ENCODE measurements at places on chromosomes 1 and 21.

GRCh38 chr1:22074803-22075202, 22.3 kb downstream of the CDC42 start:
- DNase-seq = no peak

- no peak for DNase-seq
These were observed 12.5 kb downstream of the S100A10 start for GRCh38 chr1:151981178-151981525.

DNA sequence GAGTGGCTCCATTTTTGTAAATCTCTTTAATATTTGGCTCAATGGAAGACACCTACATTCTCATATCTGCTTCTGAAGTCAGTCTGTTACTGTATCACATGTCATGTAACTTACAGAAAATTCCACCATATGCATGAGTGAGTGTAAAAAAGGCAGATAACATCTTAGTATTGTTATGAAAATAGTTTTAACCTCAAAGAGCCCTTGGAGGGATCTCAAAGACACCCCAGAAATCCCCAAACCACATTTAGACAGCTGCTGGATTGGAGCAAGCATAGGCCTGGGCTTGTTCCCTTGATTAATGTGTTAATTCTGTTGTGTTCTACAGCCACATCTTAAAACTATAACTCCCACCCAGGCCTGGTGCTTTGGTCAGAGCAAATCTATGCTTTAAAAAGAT, 16.9 kb downstream of the MACO1 start:
- DNase-seq = no peak

- DNase-seq = no peak
These were observed 188.2 kb upstream of the PLXNA2 start for GRCh38 chr1:208432346-208432745.

GRCh38 chr1:46581681-46582455, 22.2 kb downstream of the MKNK1 start:
- peak; percentile 3 for DNase-seq

DNA sequence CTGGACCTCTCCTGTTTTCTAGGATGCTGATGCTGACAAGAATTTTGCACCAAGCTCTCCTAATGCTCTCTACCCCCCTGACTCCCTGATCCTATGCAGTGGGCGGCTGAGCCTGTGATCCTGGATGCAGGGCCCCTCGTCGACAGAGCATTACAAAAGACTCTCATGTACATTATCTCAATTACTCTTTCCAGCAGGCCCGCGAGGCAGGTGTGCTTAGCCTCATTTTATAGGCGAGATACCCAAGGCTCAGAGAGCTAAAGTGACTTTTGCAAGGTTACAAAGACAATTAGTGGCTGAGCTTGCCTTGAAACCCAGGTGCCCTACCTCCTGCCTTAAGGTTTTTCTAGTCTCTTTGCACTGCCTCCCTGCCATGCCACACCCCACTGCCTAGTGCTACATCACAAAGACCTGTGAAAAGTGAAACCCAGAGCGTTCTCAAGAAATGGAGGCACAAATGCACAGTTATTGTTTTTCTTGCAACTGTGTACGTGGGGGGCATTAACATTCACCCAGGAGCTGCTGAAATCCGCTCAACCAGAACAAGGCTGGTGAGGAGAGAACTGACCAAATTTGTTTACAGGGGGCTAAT, 10.0 kb upstream of the C8A start:
- no peak for DNase-seq

- no peak for DNase-seq
These were observed 538.8 kb downstream of the MATN1 start for GRCh38 chr1:30184393-30185141.

DNA sequence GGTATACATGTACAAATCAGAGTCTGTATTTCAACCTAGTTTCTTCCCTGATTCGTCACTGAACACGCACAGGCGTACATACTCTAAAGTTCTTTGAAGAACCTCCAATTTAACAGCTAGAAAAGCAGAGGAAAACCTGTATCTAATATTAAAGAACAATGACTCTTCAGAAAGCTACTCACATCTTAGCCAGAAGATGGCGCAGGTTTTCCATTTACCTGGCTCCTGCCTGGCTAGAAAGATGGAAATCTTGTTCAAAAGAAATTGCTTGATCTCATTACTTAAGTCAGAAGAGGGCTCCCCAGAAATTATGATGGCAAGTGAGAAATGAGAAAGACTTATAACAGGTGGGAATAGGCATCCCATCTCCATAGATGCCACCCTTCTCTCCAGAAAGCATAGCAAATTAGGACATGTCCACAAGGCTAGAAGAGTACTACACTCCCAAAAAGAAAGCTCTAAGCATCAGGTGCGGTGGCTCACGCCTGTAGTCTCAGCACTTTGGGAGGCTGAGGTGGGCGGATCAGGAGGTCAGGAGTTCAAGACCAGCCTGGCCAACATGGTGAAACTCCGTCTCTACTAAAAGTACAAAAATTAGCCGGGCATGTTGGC, 19.0 kb upstream of the L1TD1 start:
- peak; percentile 40 for DNase-seq

DNA sequence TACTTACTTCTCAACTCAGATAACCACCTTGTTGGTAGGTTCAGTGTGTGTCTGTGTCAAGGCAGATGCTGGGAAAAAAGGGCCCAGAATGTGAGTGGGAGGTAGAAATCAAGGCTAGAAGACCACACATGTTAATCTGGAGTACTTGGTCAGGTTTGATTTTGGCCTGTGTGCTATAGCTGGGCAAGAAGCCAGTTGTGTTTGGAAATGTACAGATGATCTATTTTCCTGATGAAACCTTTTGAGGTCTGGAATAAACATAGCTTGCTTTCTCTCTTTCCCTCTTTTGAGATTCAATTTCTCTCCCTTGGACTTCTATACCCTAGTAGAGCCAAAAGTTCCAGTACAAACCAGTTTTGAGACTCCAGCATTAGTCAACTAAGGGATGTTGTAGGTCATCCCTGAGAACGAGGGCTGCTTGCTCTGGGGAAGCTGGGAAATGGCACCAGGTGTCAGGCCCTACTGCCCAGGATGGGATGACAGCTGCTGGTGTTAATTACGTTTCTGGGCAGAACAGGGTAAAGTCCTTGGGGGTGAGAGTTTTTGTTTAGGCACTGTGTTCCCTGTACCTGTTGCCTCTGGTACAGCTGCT, 15.8 kb downstream of the MAPKAPK2 start:
- DNase-seq = no peak

- DNase-seq = no peak
These were observed 106.0 kb downstream of the ESRRG start for GRCh38 chr1:216617081-216617875.

- DNase-seq = no peak
These were observed 17.2 kb upstream of the FABP3 start for GRCh38 chr1:31390071-31390470.

GRCh38 chr1:217062586-217062985, 339.4 kb upstream of the ESRRG start:
- DNase-seq = no peak

GRCh38 chr21:14877581-14878228, 187.1 kb downstream of the NRIP1 start:
- no peak for DNase-seq

DNA sequence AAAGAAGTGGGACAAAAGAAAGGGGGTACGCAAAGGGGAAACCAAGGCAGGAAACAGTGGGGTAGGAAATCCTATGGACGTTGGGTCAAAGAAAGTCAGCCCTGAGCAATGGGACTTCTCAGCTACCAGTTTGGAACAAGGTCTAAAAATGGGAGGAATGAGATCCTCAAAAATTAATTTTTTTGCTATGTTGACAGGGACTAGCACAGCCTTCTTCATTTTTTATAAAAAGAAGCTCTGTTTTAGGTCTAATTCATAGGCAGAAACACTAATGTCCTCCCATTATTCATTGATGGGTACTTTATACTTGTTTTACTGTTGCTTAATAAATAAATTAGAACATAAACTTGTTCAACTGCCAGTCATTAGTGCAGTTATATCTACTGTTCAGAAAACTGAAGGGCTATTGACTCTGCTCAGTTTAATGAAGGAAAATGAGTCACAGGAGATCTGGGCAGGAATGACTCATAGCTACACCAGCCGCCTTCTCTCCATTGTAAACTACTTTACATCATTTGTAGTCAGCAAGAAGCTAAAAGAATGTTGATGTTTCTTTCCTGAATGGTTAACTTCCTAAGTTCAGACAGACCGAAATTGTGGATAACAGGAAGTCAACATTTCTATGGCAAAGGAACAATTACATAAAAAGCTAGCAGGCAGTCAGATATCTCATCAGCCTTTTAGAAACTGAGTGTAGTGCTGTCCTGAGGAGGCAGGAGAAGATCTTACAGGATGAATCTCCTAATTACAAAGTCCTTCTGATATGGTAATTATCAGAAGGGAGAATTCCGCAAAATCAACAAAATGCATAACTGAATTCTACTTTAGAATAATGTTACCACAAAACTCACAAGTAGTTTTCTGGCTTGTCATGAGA, 356.4 kb upstream of the PKN2 start:
- no peak for DNase-seq

GRCh38 chr1:32929366-32929765, 28.2 kb upstream of the TMEM54 start:
- DNase-seq = no peak

DNA sequence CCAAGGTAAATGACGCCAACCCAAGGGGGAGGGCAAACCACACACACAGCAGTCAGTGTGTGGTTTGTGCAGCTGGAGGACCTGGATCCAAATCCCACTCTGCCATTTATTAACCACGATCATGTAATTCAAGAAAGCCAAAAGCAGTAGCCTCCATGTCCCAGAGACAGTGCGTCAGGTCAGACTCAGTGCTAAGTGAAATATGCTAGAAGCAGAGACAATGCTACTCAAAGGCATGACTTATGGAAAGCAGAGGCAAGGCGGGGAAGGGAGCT, 13.6 kb downstream of the TTC39A start:
- no peak for DNase-seq

DNA sequence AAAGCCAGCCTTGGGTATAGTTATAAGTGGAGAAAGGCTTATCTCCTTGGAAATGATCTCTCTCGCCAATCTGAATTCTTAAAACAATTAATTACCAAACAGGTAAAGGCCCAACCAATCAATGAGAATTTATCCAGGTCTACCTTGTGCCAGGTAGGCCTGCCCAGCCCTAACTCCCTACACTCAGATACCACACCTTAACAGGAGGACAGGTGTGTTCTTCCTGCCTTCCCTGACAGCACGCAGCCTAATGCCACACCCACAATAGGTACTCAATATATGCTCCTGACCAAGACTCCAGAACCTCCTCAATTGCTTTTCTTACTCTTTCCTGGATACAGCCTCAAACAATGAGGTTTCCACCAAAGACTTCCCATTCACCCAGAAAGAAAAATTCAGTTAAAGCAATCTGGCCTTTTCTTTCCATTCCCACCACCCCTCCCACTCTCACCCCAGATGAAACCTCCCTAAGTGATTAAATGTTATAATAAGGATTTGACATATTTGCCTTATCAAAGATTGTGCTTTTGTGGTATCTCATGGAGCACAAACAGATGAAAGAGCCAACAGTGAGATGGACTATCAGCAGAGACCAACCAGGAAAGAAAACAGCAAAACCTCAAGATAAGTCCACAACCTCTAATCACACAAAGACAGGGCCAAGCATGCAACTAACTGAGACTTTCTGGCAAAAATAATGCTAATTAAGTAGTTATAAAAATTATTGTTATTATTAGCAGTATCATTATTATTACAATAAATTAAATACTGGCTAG, 25.6 kb downstream of the TRABD2B start:
- no peak for DNase-seq

GRCh38 chr1:15176898-15177665, 23.5 kb downstream of the TMEM51 start:
- DNase-seq = no peak

- no peak for DNase-seq
These were observed 4.5 kb upstream of the ANKRD13C start for GRCh38 chr1:70358921-70359564.

DNA sequence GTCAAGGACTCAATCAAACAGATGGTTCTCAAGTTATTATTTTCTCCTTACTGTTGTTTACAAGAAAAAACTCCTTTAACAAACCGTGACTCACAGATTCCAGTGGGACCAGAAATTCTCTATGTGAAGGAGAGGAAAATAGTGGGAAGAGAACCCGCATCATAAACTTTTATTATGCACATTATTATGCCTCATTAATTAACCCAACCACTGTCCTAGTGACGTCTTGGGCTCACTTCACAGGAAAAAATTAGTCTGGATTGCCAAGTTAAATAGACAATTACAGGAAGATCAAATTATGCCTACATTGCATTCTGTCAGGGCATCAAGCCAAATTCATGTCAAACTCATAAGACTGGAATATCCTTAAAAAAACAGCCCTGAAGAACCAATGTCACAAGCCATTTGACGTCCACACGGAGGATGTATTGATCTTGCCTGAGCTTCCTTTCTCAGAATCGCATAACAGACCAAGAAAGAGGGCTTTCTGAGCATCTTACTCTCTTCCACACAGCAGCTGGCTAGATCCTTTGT, 347.8 kb downstream of the DUSP10 start:
- DNase-seq = no peak

GRCh38 chr1:183593356-183593755, 3.1 kb upstream of the NCF2 start:
- DNase-seq = no peak

- no peak for DNase-seq
These were observed 65.4 kb downstream of the PLEKHA6 start for GRCh38 chr1:204294357-204294756.

GRCh38 chr1:243287652-243288051, 31.8 kb downstream of the SDCCAG8 start:
- DNase-seq = no peak

GRCh38 chr1:97824200-97824599, 96.6 kb downstream of the DPYD start:
- DNase-seq = no peak

DNA sequence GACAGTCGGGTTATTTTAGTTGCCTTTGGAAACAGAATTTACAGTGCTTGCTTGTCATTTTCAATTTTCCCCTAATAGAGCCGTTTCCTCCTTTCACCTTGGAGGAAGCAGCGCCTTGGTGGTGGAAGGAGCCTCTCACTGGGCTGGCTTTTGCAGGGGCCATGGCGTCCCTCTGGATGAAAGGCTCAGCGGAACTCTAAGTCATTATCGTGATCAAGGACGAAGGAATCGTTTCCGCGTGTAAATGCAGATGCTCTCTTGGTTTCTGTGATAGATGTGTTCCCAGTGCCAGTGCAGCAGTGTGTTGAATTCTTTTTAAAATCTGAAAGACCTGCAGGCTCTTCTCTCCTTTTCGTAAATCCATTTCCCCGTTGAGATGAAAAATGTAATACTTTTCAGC, 126.2 kb upstream of the LMO4 start:
- no peak for DNase-seq

GRCh38 chr21:41411449-41412089, 14.5 kb upstream of the MX1 start:
- DNase-seq = no peak
